Skeletal muscle cell (primary cell): ENCODE measurements at places on chromosomes 5 and 9.

- DNase-seq: no peak
Observed at GRCh38 chr5:69149676-69150010, 17.3 kb upstream of the CCNB1 start.

DNA sequence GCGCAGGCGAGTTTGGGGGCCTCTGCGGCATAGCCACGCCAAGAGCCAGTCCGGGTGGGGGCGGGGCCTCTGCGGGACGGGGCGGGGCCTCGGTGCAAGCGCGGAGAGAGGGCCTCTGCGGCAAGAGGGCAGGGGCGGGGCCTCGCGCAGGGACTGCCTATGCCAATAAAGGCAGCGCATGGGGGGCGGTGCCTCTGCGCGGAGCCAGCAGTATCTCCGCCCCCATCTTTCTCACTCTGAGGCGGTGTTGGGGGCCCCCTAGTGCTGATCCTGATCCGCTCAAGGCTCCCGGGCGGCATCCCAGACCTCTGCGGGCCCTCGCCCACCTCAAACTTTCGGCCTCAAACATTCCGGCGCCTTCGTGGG lies 9.2 kb upstream of the GPRIN1 start:
- DNase-seq: peak; percentile 68

DNA sequence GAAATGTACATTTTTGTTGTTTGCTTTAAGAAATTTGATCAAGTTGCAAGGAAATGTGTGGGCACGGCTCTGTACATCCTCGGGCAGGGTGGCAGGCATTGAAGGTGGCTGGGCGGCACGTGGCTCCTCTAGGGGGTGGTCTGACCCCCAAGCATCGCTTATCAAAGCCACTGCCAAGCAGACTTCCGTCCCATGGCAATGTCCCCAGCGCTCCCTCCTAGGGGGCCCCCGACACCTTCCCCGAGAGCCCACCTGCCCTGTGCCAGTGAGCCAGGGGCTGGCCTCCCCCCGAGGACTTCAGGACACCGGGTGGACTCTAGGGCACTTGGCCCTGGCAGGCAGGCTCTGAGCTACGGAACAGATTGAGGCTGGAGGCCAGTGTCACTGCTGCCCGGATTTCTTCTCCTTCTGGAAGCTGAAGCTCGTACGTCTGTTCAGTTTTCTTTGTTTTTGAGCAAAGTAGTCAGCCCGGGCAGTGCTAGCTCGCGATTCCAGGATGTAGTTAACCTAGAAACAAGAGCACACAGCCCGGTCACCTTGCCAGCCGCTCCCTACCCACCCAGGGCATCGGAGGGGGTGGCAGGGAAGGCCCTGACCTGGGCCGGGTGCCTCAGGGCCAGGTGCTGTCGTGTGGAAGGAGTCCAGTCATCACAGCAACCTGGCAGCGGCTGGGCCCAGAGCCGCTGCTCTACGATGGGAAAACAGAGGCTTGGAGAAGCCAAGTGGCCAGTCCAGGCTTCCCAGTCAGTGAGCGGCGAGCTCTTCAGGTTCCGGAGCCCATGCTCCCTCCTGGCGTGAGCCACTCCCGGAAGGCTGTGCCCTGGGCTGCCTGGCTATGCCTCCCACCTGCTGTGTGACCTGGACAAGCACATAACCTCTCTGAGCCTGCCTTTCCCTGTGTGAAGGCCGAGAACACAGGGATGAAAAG lies 177.1 kb downstream of the GAPVD1 start:
- no peak for DNase-seq

GRCh38 chr5:145027286-145027685 lies 807.9 kb downstream of the PRELID2 start:
- no peak for DNase-seq

DNA sequence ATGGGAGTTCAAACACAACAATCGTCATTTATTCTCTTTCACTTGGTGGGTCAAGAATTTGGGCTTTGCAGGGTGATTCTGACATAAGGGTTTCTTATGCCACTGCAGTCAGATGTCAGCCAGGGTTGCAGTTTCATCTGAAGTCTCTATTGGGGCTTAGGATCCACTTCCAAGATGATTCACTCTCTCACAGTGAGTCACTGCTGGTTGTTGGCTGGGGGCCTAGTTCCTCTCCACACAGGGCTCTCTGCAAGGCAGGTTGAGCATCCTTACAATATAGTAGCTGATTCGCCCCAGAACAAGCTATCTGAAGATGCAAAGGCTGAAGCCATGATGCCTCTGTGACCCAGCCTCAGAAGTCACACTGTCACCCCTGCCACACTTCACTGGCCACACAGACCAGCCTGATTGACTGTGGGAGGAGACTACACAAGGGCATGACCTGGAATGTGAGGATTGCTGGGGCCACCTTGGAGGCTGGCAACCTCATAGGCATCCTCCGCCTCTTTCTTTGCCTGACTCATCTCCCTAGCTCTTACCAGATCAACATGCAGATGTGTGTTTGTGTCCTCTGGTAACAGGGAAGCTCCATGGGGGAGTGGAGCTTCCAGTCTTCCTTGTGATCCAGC lies 4.5 kb upstream of the CARD19 start:
- DNase-seq: peak; percentile 87

- no peak for DNase-seq
Observed at GRCh38 chr5:32291591-32291990, 21.1 kb downstream of the MTMR12 start.

- no peak for DNase-seq
Observed at GRCh38 chr5:82386576-82386975, 108.4 kb upstream of the RPS23 start.

GRCh38 chr5:138636398-138636944 lies 61.3 kb upstream of the HSPA9 start:
- DNase-seq: no peak

- no peak for DNase-seq
Observed at GRCh38 chr5:9834871-9835770, 205.0 kb upstream of the TAS2R1 start.

DNA sequence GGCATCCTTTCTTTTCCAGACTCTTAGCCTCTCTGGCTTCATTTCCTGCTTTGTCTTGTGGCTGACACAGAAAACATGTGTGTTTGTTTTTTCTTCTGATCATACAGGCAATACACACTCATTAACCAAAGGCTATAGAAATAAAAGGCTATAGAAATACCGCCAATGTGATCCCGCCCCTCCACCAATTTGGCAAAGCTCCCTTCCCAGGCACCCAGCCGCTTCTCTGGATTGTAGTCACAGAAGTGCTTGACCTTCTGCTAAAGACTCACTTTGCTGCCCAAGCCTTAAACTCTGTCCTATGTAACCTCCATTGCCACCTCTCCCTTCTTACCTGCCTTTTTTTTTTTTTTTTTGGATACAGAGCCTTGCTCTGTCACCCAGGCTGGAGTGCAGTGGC lies 5.3 kb downstream of the TXNDC15 start:
- DNase-seq: no peak

- DNase-seq: peak; percentile 57
Observed at GRCh38 chr5:78597974-78598371, 50.6 kb downstream of the LHFPL2 start.

- DNase-seq: no peak
Observed at GRCh38 chr5:17255471-17256021, 38.1 kb downstream of the BASP1 start.

DNA sequence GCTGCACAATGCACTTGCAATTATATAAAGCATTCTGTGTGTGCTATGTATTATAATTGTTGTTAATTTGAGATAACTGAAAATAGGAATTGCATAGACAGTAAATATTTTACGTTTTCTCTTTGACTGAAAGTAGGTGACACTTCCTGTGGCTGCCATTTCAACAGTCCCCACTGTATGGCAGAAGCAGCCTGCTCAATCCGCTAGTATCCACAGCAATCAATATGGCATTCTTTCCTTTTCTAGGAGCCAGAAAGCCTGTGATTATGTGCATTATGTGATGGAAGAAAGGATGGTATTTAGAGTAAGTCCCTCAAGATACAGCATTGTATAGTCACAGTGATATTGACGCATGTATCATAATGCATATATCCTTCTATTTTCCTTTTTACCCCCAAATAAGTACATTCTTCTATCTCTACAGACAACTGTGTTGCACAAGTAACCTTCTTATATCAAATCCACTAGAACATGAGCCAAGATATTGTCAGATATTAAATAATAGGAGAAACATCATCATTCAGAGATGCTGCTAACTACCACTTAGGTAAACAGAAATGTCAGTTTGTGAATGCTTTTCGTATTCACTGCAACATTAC lies 59.7 kb downstream of the CARTPT start:
- no peak for DNase-seq

DNA sequence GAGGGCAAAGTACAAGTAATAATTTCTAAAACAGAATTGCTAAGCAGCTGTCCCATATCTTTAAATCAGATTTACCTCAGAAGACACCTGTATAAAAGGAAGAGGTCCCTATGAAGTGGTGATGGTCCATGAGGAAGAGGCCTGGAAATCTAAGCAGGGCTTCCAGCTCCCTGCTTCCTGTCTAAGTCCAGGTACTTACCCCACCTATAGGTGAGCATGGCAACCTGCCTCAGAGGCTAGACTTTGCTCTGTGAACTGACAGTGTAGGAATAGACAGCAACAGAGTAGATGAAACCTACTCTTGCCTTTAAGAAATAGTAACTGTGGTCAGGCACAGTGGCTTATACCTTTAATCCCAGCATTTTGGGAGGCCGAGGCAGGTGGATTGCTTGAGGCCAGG lies 55.8 kb upstream of the ARRDC3 start:
- no peak for DNase-seq

- no peak for DNase-seq
Observed at GRCh38 chr9:118108971-118109370, 404.8 kb downstream of the TLR4 start.

DNA sequence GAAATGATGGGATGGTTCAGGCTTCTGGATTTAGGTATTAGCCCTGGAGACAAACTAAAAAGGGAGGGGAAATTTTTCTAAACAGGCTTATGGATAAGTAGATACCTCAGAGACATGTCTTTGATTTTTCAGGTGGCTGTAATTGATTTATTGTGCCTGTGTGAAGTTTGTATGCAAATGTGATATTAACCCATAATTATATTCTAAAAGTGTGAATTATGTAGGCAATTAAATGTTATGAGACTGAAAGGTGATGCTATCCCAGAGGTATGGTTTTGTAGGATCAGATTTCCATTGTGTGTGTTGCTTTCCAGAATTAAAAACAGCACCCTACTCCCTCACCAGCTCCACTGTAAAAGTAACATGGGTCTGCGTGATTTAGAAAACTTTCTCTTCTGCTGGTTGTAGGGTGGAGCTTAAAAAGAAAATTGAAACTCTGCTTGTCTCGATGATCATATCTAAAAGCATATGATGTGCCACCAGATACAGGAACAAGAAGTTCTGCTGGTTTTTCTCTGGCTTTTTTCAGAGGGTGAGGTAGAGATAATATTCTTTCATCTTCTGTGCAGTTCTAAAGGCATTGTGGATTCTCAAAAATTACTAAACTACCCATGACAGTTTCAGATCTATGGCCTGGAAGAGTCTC lies 71.8 kb upstream of the TAF11L2 start:
- DNase-seq: no peak

DNA sequence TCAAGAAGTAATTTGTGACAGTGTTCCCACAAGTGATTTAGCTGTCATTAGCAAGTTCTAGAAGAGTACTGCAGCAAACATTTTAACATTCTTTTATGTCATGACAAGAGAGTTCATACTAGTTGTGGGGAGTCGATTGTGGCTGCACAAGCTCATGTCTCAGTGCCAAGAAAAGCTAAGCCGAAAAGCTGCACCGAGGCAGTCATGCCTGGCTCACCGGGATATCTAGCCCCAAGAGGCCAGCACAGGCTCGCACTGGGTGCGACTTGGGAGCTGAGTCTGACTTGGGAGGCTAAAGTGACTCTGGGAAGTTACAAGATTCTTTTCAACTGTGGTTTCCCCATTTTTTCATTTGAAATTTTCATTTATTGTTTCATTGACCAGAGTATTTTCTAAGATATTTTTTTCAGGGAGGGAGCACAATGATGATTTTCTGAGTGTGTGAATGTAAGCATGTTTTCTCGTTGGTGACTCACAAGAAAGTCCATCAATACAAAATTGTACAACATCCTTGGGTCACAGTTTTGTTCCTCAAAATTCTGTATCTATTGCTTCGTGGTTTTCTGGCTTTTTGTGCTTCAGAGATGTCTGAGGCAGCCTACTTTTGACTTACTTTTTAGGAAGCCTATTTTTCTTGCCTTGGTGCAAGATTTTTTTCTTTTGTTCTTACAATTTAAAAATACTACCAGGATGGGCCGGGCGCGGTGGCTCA lies 18.7 kb downstream of the CAST start:
- no peak for DNase-seq

DNA sequence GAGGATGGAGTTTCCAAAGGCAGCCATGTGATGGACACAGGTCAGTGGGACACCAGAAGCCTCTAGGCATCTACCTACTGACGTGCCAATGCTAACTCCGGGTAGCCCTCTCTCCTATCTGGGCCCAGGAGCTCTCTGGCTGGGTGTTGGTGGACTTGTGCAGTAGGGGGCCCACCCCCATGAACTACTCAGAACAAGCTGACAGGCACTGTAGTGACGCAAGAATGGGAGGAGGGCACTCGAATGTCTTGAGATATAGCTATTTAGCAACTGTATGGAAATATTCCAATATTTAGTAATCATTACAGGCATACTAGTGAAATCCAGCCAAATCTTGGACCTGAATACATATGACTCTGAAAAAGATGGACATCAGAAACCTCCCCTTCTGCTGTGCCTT lies 5.7 kb upstream of the DOCK2 start:
- DNase-seq: peak; percentile 83

DNA sequence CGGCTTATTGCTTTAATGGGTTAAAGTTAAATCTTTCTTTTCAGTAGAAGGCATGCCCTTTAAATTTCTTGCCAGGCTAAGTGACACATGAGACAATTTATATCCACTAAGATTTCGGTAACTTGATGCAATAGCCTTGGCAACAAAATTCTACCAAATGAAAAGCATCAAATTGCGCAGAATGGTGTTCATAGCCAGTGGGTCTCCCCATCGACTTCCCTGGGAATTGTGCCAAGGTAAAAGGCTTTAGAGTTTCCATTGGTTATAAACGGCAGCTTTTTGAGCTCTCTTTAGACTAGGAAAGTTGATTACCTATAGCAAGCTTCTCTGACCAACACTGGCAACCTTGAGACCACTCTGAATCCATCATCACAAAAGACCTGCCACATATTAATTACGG lies 358.4 kb downstream of the ARRDC3 start:
- DNase-seq: peak; percentile 65

DNA sequence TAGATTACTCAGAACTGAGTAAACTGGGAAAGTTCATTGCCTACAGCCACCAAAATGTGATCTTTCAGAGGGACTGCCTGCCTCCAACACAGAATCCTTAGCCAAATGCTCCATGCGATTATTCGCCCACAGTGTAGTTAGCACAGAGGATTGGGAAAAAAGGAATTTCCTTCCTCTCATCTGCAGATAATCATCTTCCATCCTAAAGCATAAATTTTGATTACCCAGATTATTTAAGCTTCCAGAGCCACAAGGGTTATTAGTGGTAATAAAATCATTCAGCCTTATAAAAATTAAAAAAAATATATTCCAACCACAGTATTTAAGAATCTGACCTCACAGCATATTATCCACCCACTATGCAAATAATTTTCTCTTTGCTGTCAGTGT lies 285.3 kb upstream of the GRAMD2B start:
- no peak for DNase-seq
